ENCODE measurements at places on chromosomes 2 and 18. TPM values are rescaled to one million over a fixed set of nuclear protein-coding genes. Genes with fewer than 3 reads are reported as not detected.

The CD8B2 gene
- not detected for total RNA-seq

The UGT1A4 gene
- 73.6 TPM for total RNA-seq

The STARD6 gene
- not detected for total RNA-seq

The METTL8 gene
- 24.3 TPM for total RNA-seq

The CACNB4 gene
- 0.98 TPM for total RNA-seq

DNA sequence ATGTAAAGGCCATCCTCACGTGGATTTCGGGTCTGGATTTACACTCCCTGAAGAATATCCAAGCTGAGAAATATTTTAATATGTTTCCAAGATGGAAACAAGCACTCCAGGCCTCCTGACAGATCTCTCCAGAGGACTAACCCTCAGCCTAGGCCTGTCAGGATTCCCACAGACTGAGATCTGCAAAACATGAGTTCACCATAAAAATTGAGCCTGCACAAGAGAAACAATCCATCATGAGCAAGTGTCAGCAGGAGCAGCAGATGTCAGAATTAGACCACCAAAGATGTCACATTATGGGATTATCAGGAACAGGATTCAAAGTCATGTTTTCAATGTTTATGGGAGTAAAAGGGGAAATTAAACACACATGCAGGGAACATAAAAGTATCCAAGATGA, 191.3 kb downstream of the TFCP2L1 start:
- DNase-seq = no peak

DNA sequence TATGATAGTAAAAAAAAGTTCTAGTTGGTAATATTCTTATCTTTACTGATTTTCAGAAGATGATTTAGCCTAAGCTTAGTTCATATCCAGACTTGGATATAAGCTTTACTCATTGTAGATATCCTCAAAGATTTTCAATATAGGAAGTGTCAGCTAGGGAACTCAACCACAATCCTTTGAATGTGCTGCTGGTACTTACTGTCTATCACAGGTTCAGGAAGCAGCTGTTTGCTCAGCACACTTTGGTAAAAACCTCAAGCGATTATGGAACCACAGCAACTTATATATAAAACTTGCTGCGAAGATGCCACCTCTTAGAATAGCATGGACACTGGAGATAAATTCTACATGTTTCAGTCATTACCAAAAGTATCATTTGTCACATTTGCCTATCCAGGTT, 60.1 kb upstream of the TNFRSF11A start:
- no peak for DNase-seq

GRCh38 chr18:26056291-26056690, 34.1 kb downstream of the SS18 start:
- DNase-seq = no peak

DNA sequence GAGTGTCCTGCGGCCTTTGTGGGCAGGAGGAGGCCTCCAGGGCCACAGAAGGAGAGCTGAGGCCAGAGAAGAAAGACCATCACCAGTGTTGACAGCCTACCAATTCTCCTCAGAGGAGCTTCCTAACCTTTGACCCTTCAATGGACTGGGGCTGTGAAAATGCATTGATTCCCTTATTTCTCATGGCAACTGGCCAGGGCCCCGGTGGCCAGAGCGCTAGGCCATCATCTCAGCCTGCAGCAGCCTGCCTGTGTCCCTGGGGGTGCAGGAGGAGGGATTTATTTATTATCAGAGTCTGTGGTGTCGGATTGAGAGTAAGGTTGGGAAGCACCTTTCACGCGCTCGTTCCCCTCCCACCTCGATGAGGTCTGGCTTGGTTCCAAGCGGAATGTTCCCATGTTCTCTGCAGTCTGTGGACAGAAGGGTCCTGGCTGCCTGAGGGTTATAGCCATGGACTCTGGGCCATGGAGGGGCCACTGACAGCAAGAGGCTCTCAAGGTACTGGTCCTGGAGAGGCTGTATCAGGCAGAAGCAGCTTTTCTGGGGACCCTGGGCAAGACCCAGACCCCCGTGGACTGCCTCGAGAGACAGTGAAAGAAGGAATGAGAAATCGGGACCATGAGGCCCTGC, 53.8 kb downstream of the CYP27C1 start:
- no peak for DNase-seq

DNA sequence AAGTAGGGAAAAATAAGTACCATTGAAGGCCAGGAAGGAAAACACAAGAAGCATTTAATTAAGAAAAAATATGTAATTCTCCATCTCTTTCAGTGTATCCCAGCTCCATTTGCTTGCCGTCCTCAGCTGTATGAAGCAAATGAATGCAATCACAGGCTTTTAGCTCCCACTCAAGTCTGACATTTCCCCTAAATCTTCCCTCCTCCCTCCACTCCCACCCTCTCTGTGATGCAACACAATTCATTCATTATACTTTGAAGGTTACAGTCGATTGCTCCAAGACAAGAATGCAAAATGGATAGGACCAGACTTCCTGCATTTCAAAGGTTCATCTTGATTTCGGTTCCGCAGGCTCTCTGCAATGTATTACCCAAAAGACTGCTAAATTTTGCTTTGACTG, 172.7 kb upstream of the SERPINE2 start:
- no peak for DNase-seq

- DNase-seq = no peak
Observed at GRCh38 chr18:49359732-49360444, 100.6 kb downstream of the DYM start.

DNA sequence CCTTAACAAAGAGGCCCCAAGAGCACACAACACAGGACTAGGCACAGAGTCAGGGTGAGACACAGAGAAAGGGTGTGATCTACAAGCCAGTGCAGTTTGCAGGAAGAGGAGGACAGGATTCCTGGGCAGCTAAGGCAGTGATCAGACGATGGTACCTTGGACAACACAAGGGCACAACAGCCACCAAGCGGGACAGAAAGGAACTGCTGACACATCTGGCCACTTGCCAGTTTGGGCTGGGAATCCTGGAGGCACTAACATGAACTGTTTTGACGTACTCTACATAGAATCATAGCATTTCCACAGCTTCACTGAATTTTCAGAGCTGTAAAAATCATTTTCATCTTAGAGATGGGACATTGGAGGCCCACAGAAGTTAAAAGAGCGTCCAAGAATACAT, 221.5 kb upstream of the SLC35G4 start:
- DNase-seq = no peak

DNA sequence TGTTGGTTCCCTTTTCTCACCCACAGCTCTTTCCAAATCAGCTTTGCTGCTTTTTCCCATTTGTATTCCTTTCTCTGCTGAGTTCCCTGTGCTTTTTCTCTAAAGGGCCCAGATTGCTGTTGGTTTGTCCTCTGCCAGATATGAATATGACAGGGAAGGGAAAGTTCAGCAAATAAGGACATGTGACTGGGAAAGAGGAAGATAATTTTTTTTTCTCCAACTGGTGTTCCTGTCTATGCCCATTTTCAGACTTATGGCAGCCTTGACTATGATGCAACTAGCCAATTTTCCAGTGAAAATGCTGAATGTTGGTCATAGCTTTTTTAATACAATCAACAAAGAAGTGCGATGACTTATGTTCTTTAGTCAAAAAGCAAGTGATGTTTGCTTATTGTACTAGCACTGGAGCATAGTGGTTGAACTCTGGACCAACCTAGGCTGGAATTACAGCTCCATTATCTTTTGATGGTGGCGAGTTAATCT, 7.7 kb downstream of the MDH1 start:
- DNase-seq = no peak

- no peak for DNase-seq
Observed at GRCh38 chr18:48636436-48636835, 97.6 kb downstream of the CTIF start.

DNA sequence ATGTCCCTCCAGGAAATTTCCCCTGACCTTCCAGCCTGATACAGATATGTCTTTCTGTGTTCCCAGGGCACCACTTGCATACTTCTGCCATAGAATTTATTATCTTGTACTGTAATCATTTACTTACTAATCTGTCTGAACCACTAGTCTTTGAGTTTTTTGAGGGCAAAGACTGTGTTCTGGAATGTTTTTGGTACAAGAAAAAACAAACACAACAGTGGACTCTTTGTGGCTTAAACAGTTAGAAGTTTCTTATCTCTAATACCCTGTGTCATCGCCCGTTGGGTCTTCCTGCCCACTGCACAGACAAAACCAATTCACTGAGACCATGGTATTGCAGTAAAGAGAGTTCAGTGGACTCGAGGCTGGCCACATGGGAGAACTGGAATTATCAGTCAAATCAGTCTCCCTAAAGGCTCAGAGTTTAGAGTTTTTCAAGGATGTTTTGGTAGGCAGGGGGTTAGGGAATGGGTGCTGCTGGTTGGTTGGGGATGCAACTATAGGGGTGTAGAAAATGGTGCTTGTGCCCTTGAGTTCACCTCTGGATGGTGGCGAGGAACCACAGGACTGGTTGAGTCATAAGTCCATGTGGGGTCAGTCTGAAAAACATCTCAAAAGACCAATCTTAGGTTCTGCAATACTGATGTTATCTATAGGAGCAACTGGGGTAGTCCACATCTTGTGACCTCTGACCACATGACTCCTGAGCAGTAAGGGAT, 20.3 kb downstream of the RALB start:
- DNase-seq = no peak

GRCh38 chr2:178109813-178110212, 2.4 kb upstream of the RBM45 start:
- DNase-seq = peak; percentile 55

DNA sequence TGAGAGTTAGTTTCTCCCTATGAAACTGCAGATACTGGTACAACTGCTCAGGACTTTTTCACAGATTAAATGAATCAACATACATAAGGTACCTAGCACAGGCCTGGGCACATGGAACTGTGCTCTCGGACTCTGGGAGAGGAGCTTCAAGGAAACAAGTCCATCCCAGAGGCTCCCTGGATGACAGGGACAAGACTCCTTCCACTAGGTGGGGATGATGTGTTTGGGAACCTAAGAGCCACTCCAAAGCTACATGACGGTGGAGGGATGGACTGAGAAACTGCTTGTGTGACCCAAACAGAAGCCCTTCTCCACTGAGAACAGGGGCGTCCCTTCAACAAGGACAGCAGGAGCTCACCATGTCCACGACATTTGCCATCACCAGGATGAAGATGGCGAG, 37.1 kb downstream of the CENPO start:
- DNase-seq = no peak

GRCh38 chr2:201833781-201834180, 27.4 kb downstream of the CDK15 start:
- no peak for DNase-seq

DNA sequence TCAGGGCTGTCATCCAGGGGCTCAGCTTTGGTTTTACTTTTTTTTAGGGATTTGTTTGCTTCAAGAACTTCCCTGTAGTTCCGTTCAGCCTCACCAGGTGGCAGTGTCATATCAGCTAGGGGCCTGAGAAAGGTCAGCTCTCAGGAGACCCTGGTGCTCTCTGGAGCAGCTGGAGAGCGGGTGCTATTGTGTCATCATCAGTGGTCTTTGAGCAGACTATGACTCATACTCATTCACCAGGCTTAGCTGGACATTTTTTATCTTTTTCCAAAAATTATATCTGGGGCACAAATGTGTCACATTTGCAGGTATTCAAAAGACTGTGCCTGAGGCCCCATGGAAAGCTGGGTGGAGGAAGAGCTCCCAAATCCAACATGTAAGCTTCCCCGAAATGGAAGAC, 24.4 kb downstream of the ZNF892 start:
- DNase-seq = peak; percentile 80

GRCh38 chr2:101942851-101943250, 48.9 kb upstream of the IL1R2 start:
- no peak for DNase-seq

GRCh38 chr18:62418258-62418657, 93.1 kb downstream of the TNFRSF11A start:
- DNase-seq = no peak

- DNase-seq = no peak
Observed at GRCh38 chr18:32138332-32138982, 46.8 kb downstream of the RNF138 start.

GRCh38 chr2:156436497-156437085, 412 bp downstream of the GPD2 start:
- no peak for DNase-seq

All from PC-9 (cell line).